ENCODE measurements at places on chromosomes 16 and 17. TPM values are rescaled to one million over a fixed set of nuclear protein-coding genes. Genes with fewer than 3 reads are reported as not detected.

DNA sequence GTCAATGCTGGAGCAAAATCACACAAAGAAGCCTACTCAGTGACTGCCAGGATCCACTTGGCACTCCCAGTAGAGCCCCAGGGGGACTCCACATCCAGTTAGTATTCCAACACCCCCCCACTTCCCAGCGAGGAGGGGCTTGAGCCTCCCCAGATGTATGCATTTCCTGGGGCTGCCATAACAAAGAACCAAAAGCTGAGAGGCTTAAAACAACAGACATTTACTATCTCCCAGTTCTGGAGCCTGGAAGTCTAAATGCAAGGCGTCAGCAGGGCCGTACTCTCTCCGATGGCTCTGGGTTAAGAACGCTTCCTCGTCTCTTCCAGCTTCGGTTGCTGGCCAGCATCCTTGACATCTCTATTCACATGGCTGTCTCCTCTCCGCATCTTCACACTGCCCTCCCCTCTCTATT lies 23.0 kb upstream of the GNA13 start:
- DNase-seq: no peak

- DNase-seq: no peak
Measured at GRCh38 chr17:17345686-17346427, 42.7 kb downstream of the NT5M start.

DNA sequence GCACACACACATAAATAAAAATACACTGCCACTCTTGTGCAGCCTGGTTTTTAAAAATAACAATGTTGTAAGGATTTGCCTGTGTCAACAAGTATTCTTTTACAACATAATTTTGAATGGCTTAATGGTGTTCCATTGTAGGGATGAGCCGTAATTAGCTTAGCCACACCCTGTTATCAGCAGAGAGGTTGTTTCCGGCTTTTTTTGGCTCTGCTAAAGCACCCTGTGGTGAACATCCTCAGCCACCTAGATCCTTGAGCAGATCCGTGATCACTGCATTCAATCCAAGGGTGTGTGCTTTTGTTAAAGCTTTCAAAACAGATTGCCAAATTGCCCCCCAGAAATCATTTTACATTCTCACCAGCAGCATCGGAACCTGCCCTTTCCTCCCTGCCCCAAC lies 7.0 kb downstream of the KATNB1 start:
- no peak for DNase-seq

The CCL4 gene
- total RNA-seq: 0.64 TPM

The TEX14 gene
- 0.66 TPM for total RNA-seq
